ENCODE measurements at places on chromosomes 1 and 21.
A peak's percentile ranks its signal among the peaks of the same experiment; 100 is the strongest.

DNA sequence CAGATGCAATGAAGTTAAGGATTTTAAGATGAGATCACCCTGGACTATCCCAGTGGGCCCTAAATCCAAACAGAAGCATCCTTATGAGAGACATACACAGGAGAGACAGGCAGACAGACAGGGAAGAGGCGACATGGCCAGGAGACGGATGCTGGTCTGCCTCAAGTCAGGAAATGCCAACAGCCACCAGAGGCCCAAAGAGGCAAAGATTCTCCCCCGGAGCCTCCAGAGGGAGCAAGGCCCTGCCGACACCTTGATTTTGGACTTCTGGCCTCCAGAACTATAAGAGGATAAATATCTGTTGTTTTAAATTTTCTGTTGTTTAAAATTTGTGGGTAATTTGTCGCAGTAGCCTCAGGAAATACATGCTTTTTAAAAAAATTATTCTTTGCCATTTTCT is 116.4 kb downstream of the GLIS1 start:
- DNase-seq = no peak

- no peak for DNase-seq
Measured at GRCh38 chr1:99590578-99591209, 55.2 kb upstream of the PALMD start.

DNA sequence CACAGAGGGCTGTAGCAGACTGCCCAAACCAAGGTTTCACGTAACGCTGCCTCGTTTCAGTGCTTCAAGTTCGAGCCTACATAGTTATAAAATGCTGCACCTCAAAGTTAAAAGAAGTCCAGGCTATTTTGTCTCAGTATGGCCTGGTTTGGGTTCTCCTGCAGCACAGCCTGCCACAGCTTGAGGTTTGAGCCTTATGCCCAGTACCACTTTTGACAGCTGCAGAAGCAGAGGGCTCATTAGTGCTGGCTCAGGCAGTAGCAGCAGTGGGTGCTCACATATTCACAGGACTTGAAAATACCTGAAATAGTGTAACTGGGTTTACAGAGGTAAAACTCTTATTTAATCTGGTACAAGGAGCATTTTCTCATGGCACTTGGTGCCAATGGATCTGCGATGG is 15.3 kb downstream of the SPATA46 start:
- DNase-seq = no peak

- no peak for DNase-seq
Measured at GRCh38 chr1:216045400-216045799, 377.8 kb downstream of the USH2A start.

DNA sequence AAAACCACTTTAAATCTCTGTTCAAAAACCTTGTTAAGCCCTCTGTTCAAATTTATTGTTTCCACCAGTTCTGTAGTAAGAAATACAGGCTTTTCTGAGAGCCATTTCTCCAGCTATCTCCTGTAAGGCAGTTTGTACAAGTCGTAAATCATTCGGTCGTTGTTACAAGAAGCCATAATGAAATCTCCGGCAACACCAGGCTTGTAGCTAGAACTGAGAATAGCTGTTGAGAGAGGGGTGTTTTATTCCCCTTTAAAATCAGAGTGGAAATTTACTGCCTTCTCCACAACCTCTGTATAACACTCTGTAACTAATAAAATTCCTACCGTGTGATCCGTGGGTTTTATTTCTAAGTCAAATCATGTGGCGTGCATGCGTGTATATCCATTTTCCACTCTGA is 335.8 kb upstream of the KAZN start:
- peak; percentile 25 for DNase-seq

GRCh38 chr1:224503161-224504118 is 68.8 kb upstream of the WDR26 start:
- peak; percentile 10 for DNase-seq

- DNase-seq = no peak
Measured at GRCh38 chr1:207882692-207883091, 28.2 kb downstream of the CD34 start.

DNA sequence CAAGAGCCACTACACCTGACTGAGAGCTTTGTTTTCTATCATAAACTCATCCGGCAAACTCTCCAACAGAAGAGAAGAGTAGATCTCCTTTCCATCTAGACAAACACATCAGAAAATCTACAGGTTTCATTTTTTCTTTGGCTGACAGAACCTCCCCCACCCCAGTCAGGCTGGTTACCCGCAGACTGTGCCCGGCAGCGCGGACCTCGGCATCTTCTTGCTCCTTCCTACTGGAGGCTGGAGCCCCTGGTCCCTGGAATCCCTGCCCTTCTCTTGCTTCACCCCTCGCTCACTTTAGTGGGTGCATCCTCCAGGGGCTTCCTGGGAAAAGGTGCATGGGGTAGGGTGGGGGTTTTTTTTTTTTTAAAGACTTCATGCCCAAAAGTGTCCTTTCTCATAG is 23.0 kb downstream of the NCMAP start:
- no peak for DNase-seq

DNA sequence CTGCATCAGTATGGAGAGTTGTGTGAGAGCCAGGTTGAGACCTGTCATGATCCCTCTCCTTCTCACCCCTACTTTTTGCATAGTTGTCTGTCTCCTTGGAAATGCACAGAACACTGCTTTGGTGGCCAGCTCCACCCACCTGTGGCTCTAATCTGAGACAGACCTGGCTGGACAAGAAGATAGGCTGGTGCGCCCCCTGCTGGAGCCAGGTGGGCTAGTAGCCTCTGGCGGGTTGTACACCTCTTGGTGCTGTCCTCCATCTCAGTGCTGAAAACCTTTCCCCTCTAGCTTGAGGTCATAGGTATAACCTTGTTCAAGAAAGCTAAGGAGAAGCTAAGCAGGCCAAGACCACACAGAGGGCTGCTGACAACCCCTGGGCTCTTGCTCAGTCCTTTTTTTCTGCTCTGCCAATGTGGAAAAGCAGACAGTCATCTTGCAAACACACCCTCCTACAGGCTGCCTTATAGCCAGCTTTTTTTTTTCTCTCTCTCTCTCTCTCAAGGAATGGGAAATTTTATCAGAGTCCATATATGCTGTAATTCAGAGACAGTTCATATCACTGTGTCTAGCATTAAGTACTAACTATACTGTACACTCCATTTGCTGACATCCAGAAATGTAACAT is 58.8 kb upstream of the SPATA6 start:
- peak; percentile 50 for DNase-seq

- DNase-seq = no peak
Measured at GRCh38 chr21:29989634-29990234, 49.9 kb upstream of the GRIK1 start.

DNA sequence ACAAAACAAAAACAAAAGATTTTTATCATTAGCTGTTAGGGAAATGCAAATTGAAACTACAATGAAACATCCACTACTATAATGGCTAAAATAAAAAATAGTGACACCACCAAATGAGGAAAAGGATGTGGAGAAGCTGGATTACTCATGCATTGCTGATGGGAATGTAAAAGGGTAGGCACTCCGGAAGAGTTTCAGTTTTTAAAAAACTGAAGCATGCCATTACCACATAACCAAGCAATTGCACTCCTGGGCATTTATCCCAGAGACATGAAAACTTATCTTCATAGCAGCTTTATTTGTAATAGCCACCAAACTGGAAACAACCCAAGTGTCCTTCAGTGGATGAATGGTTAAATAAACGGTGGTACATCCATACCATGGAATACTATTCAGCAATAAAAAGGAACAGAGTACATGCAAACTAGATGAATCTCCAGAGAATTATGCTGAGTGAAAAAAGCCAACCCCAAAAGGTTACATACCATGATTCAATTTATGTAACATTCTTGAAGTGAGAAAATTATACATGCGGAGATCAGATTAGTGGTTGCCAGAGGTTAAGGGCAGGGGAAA is 14.5 kb upstream of the CFAP298 start:
- no peak for DNase-seq

DNA sequence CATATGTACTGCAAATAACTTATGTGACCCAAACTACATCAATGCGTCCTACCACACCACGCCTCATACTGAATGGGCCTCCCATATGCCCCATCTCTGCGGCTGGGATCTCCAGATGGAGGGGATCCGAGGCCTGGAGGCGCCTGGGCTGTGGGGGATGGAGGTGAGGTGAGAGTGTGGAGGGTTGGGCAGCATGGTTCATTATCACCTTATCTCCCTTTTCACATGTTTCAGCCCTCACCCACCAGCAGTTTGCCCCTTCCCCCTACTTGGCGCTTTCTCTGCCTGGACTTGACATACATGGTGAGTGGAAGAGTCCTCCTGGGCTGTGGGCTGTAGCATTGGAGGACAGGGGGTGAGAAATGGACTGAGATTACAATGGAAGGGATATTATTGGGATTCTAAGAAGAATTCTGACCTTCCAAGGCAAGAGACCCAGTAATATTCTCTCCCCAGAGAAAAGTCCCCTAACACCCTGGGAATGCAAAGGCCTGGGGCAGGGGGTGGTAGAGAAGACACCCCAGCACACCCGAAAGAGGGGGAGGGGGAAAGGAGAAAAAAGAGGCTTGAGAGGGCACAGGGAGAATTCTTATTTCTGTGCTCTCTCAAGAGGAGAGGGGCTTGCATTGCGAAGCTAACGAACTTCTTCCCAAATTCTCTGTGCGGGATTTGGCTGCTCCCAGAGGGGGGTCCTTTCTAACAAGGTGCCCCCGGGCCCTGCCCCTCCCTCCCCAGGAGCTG is 61.4 kb downstream of the MEF2D start:
- no peak for DNase-seq

GRCh38 chr1:244154508-244154871 is 103.4 kb downstream of the ZBTB18 start:
- no peak for DNase-seq

DNA sequence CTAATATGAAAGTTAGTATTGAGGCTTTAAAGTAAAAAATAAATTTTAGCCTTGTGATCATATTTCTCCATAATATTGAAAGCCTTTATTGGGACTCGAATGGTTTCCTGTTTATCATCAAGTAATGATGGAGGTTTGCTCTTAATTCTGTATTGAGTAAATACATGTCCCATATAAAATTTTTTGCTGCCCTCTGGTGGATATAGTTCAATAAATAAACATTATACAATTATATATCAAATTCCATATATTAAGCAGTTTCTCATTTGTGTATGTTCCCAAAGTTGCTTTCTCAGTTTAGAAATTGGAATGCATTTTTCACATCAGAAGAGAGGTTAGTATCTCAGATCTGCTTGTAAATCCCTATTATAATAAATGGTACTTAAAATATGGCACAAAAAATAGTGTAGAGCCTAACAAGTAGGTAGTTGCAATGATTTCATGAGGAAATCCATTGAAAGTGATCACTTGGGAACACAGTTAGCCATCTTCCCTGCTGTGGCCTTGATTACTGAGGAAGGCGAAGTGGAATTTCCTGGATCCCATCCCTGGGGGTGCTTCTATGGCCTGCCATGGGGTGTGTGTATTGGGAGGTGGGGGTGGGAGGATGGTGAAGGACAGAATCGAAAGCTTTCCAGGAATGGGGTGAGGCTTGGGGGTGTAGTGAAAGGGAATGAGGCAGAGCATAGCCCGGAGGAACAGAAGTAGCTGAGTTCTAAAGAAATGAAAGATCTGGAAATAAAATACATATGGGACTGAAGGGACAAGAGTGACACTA is 84.1 kb upstream of the C21orf91 start:
- no peak for DNase-seq

- no peak for DNase-seq
Measured at GRCh38 chr1:115879977-115880376, 39.1 kb upstream of the NHLH2 start.

DNA sequence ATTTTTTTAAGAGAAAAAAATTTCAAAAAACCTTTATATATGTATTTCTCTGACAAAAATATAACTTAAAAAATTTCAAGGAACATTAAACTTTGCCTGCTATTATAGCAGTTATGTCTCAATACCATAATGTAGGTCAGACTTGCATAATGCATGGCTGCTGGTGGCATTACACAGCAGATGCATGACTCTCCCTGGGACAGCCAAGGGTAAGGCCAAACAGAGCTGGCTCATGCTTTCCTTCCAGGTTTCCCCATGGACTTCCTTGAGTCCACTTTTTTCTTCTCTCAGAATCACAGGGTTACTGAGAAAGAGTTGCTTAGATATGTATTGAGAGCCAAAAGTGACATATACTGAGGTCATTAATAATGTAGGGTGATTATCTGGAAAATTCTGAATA is 43.7 kb downstream of the RHOU start:
- no peak for DNase-seq

DNA sequence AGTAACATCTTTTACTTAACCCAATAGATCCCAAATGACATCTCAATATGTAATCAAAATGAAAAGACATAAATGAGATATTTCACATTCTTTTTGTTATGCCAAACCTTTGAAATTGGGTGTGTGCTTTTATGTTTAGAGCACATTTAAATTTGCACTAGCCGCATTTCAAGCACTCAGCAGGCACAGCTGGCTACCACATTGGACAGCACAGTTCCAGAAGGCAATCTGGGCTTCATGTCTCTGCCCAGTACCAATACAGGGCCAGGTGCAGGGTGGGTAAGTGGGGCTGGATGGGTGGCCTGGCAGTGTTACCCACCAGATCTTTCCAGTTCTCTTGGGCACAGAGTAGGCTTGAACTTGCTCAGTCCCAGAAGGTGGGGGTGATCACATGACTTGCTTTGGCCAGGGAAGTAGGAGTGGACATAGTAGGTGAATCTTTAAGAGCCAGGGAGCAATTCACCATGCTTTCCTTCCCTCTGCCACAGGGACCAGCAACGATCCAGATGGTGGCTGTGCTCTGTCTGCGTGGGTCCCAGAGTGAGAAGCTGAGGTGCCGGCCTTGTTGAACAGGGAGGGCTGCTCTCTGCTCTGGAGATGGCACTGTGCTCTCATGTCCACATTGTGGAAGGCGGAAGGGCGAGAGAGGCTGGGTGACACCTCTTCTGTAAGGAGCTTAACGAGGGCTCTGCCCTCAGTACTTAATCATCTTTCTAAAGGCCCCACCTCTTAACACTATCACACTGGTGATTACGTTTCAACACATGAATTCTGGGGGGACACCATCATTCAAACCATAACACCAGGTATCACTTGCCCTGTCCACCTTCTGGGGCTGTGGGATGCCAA is 261.4 kb downstream of the GRIK3 start:
- DNase-seq = no peak

GRCh38 chr1:29408831-29409605 is 172.7 kb downstream of the PTPRU start:
- no peak for DNase-seq

GRCh38 chr1:213984387-213985208 is 3.2 kb upstream of the PROX1 start:
- no peak for DNase-seq

DNA sequence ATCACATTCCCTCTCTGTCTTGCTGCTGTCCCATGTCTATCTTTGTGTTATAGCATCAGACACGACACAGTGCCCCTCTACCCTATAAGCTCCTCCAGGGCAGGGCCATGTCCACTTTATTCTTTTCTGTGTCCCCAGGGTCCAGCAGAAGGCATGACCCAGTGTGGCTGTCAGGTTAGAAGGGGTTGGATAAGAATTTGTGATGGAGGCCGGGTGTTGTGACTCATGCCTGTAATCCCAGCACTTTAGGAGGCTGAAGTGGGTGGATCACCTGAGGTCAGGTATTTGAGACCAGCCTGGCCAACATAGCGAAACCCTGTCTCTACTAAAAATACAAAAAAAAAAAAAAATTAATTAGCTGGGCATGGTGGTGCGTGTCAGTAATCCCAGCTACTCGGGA is 26.3 kb upstream of the RNF19B start:
- DNase-seq = no peak

Data from NCI-H1930 (cell line).